NCI-H526 (cell line): ENCODE measurements at places on chromosomes 7 and 10.
A peak's percentile ranks its signal among the peaks of the same experiment; 100 is the strongest.

GRCh38 chr10:1354809-1355710, 298.9 kb downstream of the WDR37 start:
- DNase-seq: no peak

DNA sequence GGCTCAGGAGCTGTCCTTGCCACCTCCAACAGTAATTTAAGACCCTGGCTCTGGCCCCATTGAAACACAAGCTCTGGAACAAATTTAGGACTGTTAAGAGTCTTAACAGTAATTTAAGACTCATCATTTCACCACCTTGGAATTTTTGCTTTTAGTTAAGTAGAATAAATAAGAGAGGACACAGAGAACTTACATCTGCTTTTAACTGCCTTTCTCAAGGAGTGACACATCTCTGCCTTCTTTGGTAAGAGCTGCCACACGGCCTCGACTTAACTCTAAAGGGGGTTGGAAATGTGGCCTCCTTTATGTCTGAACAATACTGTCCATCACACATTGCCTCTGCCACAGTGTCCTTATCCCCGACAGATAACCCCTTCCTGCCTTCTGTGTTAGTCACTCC, 77.9 kb downstream of the HERPUD2 start:
- DNase-seq: no peak

GRCh38 chr10:101576211-101576863, 11.7 kb downstream of the POLL start:
- no peak for DNase-seq

DNA sequence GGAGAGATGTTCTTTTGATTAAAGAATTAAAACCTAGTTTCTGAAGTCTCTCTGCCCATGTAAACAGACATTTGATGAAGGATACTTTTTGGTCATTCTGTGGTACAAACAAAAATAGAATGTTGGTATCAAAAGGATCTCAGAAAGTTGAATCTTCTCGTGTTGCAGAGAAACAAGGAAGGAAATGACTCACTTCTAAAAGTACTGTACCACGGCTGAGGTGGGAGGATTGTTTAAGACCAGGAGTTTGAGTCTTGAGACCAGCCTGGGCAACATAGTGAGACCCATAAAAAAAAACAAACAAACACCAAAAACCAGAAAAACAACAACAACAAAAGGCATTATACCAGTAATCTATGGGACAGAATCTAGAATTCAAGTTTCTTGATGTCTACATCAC, 69.7 kb downstream of the PRSS58 start:
- no peak for DNase-seq

GRCh38 chr7:34057956-34058355, 152.6 kb downstream of the BMPER start:
- DNase-seq: no peak

- DNase-seq: no peak
Observed at GRCh38 chr7:34491899-34492298, 166.1 kb upstream of the NPSR1 start.

DNA sequence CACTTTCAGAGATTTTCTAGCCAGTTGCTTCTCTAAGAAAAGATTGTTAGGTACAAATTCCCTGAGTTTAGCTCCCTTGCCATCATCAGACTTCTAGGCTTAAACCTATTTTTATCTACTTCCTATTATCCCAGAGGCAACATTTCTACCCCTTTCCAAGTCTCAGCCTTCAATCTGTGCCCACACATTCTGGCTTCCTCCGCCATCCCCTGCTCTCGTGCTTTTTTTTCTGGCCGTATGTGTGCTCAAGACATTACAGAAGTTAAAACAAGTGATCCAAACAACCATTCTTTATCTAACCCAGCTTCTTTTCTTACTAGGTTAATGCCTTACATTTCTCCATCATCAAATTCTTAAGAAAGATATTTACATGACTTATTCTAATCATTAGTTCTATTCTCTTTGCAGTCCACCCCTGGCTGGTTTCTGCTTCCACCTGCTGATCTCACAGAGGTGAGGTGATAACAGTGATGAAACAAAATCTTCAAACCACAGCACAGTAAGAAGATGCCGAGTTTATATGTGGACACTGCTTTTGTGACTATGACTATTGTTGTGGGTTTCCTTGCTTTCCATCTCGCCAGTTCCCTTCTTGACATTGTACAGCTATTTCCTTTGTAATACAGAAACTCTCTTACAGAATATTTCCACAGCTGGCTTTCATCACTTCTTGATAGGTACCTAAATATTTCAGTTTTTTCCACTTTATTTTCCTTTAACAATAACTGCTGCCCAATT, 18.3 kb upstream of the CDK6 start:
- no peak for DNase-seq

DNA sequence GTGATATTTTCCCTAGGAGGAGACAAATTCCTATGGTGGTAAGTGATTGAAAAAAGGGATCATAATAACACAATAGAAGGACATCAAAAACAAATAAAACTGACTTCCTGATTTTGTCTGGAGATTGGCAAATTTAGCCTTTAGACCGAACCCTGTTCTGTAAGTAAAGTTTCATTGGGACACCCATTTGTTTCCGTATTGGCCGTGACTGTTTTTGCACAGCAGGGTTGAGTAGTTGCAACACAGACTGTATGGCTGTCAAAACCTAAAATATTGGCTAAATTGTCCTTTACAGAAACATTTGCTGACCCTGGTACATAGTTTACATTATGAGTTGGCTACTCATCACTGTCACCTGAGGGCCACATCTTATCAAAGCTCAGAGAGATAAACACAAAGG, 168.6 kb downstream of the PRKCQ start:
- DNase-seq: no peak

- peak; percentile 84 for DNase-seq
Observed at GRCh38 chr10:117222976-117223692, 17.8 kb upstream of the SLC18A2 start.

GRCh38 chr7:155274633-155275355, 22.9 kb upstream of the INSIG1 start:
- no peak for DNase-seq

- peak; percentile 28 for DNase-seq
Observed at GRCh38 chr10:132563485-132564248, 26.1 kb downstream of the INPP5A start.

DNA sequence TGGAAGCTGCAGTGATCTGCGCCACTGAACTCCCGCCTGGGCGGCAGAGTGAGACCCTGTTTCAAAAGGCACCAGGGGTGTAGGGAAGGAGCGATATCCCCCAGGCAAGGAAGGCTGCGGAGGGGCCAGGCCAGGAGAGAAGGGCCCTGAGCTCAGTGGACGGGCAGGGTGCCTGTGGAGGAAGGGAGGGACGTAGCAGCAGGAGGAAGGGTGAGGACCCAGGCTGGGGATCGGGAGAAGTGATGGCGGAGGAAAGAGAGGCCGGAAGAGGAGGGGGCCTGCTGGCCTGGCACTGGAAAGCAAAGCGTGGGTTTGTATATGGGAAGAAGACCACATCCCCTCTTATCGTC, 45.6 kb downstream of the ALOX5 start:
- DNase-seq: no peak

GRCh38 chr7:152858761-152859160, 99.2 kb downstream of the ACTR3B start:
- no peak for DNase-seq

DNA sequence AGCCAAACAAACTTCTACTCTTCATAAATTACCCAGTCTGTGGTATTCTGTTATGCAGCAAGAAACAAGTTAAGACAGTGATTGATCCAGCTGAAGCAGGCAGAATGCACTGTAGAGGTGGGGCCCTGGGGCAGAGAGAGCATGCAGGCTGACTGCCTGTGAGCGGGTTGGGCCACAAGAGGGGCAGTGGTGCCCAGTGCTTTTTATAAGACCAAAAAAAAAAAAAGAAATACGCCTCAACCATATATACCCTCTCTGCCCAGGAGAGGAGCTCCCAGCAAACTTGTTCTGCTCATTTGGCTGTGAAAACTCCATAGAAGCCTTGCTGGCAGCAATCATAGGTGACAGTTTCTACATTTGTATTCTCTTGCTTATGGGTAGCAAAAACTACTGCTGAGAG, 104.7 kb downstream of the SORBS1 start:
- DNase-seq: no peak

DNA sequence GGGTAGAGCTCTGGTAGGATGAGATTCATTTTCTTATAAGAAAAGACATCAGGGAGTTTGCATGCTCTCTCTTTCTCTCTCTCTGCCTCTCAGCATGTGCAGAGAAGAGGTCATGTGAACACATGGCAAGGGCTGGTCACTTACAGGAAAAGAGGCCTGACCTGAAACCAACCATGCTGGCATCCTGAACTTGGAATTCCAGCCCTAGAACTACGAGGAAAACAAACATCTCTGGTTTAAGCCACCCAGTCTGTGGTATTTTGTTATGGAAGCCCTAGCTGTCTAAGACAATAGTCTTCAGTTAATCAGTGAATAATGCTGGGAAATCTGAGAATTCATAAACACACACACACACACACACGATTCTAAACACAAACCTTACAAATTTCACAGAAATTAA, 1104.2 kb upstream of the LRRN3 start:
- no peak for DNase-seq

DNA sequence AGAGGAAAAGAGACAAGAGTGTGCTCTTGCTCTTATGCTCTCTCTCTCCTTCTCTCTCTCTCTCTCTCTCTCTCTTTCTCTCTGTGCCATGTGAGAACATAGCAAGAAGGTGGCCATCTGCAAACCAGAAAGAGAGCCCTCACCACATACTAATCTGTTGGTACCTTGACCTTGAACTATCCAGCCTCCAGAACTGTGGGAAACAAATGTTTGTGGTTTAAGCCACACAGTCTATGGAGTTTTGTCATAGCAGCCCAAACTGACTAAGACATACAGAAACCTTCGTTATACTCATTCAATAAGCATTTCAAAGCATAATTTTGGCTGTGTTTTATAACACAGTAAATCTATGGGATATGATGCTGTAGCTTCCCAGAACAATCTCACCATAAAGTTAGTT, 56.4 kb upstream of the PLPP4 start:
- no peak for DNase-seq

- DNase-seq: no peak
Observed at GRCh38 chr7:149205690-149206381, 10.5 kb downstream of the ZNF282 start.

GRCh38 chr7:42189535-42189934, 47.5 kb downstream of the GLI3 start:
- no peak for DNase-seq

- DNase-seq: no peak
Observed at GRCh38 chr10:119289227-119289920, 82.0 kb downstream of the GRK5 start.

DNA sequence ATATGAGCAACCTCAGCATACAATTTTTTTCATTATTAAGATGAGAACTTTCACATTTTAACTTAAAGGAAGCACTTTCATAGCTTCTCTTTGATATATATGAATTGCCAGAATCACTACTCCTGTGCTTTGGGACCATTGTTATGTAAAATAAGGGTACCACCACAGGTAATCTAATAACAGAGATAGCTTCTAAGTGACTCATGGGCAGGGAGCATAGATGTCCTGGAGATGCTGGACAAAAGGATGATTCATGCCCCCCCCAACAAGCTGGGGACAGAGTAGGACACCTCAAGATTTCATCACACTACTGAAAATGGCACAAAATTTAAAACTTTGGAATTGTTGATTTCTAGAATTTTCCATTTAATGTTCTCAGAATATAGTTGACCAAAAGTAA, 641.1 kb downstream of the PCDH15 start:
- DNase-seq: no peak

DNA sequence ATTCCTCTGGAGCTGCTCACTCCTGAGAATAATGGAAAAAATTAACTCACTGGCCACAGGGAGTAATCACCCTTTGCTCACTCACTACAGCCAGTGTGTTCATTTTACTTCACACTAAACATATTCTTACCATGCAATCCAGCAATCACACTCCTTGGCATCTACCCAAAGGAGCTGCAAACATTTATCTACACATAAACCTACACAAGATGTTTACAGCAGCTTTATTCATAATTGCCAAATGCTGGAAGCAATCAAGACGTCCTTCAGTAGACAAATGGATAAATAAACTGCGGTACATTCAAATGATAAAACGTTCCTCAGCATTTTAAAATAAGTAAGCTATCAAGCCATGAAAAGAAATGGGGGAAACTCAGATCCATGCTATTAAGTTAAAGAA, 34.2 kb upstream of the POM121L12 start:
- no peak for DNase-seq

DNA sequence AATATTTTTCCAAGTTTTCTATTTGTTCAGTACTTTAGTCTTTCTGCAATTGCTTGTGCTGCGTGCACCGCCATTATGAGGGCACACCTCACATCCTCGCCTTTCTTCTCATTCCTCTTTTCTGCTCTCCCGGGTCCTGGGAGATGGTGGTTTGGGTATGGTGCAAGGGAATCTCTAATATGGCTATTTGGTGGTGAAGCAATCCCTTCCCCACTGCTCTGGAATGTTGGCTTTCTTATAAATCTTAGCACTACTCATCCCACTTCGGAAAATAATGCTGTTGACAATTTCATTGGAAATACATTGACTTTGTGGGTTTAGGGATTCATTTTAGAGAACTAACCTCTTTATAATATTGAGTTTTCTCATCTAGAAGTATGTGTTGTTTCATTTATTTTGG, 1.9 kb upstream of the GCK start:
- DNase-seq: no peak

DNA sequence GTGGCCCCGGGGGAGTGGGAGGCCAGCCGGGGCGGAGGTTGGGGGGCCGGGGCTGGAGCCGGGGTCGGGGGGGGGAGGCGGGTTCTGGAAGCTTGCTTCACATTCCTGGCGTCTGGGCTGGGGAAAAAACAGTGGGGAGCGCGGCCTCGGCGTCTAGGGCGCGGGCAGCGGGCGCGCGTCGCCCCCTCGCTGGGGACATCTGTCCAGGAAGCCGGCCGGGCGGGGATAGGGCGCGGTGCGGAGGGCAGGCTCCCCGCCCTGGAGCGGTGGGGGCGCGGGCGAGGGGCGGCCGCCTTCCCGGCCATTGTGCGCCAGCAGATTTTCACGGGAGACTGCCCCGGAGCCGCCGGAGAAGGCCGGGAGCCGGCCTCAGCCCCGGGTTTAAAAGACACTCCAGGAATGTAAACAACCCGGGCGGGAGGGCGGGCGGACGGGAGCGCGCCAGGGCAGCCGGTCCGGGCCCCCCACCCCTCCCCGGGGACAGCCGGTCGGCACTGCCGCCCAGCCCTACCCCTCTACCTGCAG, 1.4 kb downstream of the ZMIZ1 start:
- DNase-seq: peak; percentile 27

DNA sequence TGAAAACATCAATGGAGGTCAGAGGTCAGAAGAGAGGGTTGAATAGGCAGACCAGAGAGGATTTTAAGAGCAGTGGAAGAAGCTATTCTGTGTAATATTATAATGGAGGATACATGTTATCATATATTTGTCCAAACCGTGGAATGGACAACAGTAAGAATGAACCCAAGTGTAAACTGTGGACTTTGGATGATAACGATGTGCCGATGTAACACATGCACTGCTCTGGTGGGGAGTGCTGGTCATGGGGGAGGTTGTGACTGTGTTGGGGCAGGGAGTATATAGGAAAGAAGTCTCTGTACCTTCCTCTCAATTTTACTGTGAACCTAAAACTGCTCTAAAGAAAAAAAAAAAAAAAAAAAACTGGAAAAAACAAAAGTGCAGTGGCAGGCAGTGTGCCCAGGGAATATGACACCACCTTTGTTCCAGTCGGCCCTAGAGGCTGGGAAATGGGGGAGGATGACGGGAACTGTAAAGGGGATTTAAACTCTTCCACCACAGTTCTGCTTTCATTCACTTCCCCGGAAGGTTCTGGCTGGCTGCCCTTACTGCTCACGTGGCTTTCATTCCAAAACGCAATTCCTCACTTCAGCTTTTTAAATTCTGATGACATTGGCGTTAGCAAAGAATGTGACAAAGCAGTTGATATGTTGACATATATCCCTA, 113.7 kb upstream of the ANKRD1 start:
- DNase-seq: no peak
